ENCODE measurements at places on chromosomes 5 and 9. TPM values are rescaled to one million over a fixed set of nuclear protein-coding genes. Genes with fewer than 3 reads are reported as not detected.

- no peak for DNase-seq
These were observed 63.3 kb downstream of the ADAMTS16 start for GRCh38 chr5:5203451-5203850.

DNA sequence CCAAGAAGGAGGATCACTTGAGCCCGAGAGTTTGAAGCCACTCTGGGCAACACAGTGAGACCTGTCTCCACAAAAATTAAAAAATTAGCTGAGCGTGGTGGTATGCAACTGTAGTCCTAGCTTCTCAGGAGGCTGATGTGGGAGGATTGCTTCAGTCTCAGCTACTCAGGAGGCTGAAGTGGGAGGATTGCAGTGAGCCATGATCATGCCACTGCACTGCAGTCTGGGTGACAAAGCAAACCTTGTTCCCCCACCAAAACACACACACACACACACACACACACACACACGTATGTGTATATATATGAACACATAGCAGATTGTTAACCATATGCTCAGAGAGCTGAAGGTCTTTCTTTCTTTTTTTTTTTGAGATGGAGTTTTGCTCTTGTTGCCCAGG, 157.5 kb upstream of the MAST4 start:
- DNase-seq: no peak

- DNase-seq: no peak
These were observed 23.1 kb upstream of the AKNA start for GRCh38 chr9:114410910-114411309.

The LCN15 gene
- not detected for total RNA-seq

The SLIT3 gene
- total RNA-seq: 29.3 TPM

All from lower leg skin (tissue), 4 donors.